ENCODE measurements at places on chromosomes 3 and 15.

- DNase-seq, result no peak
These were observed 36.0 kb upstream of the GATM start for GRCh38 chr15:45414215-45414885.

GRCh38 chr3:101203411-101203810 lies 117.0 kb downstream of the IMPG2 start:
- DNase-seq, result no peak

GRCh38 chr3:30299674-30300385 lies 306.6 kb upstream of the TGFBR2 start:
- DNase-seq, result no peak

- no peak for DNase-seq
These were observed 50.3 kb downstream of the ZMAT3 start for GRCh38 chr3:179021119-179021903.

DNA sequence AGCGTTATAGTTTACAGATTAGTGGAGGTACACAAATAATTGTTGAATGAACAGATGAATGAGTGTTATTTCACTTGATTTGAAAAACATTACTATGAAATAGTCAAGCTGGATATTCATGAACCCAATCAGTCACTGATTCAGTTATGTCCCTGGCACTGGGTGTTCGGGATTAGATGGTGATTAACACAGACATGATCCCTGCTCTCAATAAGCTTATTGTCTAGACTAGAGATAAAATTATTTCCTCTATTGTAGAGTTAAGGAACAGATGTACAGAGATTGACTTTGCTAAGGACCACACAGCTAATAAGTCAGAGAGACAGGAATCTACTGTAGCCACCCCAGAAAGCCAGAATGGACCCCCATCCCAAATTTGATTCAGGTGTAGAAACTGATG lies 963 bp downstream of the GRAMD1C start:
- DNase-seq, result no peak

GRCh38 chr15:42363942-42364341 lies 4.6 kb downstream of the CAPN3 start:
- no peak for DNase-seq

DNA sequence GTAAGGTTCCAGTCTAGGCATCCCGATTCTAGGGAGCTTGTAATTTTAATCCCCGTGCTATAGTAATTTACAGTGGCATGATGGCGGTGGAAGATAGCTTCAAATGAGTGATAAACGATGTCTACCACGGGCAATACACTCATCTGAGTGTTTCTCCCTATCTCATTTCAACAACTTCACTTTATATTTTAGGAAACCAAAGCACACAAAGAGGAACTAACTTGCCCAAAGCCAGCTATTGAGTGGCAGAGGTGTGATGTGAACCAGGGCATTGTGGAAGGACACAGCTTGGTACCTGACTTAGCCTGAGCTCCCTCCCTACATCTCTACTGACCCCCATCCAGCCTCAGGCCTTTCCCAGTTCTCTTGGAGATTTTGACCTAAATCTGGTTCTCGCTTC lies 16.9 kb upstream of the FILIP1L start:
- DNase-seq, result no peak

- no peak for DNase-seq
These were observed 450.1 kb upstream of the TBL1XR1 start for GRCh38 chr3:177647341-177647740.

DNA sequence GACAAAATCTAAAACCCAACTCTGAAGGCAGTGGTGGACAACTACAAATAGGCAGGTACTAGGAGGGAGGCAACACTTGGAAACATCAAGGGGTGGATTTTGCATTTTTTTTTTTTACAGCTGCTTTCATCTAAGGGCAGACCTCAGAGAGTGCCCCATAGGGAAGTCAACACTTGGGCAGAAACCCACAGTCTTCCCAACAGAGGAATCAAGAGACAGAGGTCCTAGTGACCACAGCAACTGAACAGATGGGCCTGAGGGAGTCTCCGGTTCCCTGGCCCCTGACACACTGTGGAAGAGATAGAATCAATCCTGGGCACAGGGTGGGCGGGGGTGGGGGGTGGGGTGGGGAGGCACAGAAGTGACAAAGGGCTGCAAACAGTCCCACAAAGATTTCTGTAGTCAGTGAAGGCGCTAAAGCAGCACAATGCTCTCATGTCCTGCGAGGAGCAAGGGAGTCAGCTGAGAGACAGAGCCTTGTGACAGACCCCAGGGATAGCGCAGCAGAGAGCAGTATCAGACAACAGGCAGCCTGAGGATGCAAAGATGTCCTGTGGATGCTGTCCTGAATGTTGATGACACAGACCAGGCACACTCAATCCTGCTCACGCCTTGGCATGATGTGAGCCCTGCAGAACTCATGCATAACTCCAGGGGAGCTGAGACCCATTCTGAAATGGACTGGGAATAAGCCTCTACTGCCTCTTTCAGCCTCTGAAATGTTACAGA lies 6.9 kb upstream of the RFTN1 start:
- no peak for DNase-seq

- DNase-seq, result no peak
These were observed 215.9 kb downstream of the GBE1 start for GRCh38 chr3:81545572-81545971.

- DNase-seq, result no peak
These were observed 566 bp downstream of the ETV5 start for GRCh38 chr3:186108106-186108940.

GRCh38 chr3:12753275-12754028 lies 5.6 kb downstream of the TMEM40 start:
- no peak for DNase-seq

DNA sequence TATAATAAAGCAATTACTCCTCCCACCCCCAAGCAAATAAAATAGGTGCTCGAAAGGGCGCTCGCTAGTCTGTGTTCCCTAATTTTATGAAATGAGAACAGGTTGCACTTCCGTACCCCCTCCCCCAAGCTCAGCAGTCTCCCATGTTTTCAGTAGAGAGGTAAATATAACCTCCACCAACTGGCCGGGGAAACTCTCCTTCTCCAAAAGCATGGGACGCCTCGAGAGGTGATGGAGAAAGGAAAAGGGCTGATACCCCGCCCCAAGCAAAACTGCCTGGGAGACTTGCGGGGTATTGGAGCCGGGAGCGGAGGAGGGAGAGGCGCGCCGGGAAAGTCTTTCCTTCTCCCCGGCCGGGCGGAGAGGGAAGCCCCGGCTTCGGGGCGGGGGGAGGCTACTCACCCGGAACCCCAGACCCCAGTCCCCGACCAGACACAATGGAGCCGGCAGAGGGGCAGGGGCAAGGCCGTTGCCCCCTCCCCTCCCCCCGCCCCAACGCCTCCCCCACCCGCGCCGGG lies 605 bp downstream of the DCUN1D1 start:
- no peak for DNase-seq

GRCh38 chr3:56052188-56052587 lies 416.1 kb downstream of the ERC2 start:
- DNase-seq, result no peak

DNA sequence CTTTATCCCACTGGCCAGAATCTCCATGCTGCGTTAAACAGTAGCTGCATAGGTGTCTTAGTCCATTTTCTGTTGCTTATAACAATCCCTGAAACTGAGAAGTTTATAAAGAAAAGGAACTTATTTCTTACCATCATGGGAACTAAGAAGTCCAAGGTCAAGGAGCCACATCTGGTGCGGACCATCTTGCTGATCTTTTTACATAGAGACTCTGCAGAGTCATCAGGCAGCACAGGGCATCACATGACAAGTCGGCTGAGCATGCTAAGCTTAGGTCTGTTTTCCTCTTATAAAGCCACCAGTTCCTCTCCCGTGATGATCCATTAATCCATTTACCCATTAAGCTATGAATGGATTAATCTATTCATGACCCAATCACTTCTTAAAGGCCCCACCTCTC lies 22.4 kb upstream of the FAM174B start:
- DNase-seq, result no peak

- no peak for DNase-seq
These were observed 45.1 kb downstream of the LRRC28 start for GRCh38 chr15:99296386-99296785.

GRCh38 chr3:64913515-64913914 lies 225.7 kb upstream of the ADAMTS9 start:
- no peak for DNase-seq

- no peak for DNase-seq
These were observed 258.4 kb downstream of the CHL1 start for GRCh38 chr3:454986-455385.

GRCh38 chr3:127792541-127793292 lies 29.6 kb downstream of the MGLL start:
- DNase-seq, result no peak

DNA sequence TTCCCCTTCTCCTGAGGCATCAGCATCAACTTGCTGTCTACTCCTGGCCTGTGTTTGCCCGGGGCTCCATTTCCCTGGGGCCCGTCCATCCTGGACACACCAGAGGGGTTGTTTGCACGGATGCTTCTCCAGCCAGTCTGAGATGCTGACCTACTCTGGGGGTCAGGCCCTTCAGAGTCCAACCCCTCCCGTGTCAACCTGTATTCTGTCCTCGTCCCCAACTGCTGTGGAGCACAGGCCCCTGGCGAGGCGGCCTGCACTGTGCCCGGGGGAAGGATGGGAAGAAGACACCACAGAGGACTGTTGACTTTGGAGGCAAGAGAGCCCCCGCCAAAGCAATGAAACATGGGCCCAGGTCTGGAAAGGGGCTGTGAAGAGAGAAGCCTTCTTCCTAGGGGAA lies 25.8 kb downstream of the ALS2CL start:
- DNase-seq, result no peak

DNA sequence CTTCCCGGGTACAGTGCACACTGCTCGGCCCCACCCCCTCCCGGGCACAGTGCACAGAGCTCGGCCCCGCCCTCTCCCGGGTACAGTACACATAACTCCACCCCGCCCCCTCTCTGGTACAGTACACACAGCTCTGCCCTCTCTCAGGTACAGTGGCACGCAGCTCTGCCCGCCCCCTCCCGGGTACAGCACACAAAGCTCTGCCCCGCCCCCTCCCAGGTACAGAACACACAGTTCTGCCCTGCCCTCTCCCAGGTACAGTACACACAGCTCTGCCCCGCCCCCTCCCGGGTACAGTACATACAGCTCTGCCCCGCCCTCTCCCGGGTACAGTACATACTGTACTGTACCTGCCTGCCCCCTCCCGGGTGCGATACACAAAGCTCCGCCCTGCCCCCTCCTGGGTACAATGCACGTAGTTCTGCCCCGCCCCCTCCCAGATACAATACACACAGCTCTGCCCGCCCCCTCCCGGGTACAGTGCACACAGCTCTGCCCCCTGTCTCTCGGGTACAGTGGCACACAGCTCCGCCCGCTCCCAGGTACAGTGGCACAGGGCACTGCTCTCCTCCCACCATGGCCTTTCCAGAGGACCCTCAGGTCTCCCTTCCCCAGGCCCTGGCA lies 16.4 kb upstream of the PRR20G start:
- DNase-seq, result no peak

DNA sequence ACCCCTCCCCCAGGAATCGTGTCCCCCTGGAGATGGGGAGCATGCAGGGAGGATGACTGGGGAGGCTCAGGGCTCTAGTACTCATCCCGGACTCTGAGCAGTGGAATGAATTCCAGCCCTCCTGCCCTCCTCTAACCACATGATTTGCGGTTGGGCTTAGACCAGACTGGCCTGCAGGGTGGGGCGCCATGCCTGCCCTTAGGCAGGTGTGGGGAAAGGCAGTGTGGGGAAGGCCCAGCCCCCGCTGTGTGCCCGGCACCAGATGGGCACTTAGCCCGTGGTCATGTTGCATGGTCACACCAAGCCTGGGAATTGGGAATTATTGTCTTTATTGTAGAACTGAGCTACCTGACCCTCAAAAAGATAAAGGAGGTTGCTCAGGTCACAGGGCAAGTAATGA lies 283.8 kb downstream of the TLE3 start:
- no peak for DNase-seq

- DNase-seq, result no peak
These were observed 314.1 kb upstream of the TRIM42 start for GRCh38 chr3:140363801-140364200.

GRCh38 chr15:92801774-92802464 lies 98.2 kb upstream of the CHD2 start:
- DNase-seq, result no peak

GRCh38 chr3:52023860-52024764 lies 28.4 kb upstream of the RPL29 start:
- DNase-seq, result no peak

- no peak for DNase-seq
These were observed 65.4 kb downstream of the FOXP1 start for GRCh38 chr3:71518089-71518488.

- DNase-seq, result no peak
These were observed 92.3 kb downstream of the SMAD3 start for GRCh38 chr15:67157521-67158252.

GRCh38 chr3:128725547-128726022 lies 398 bp upstream of the RAB7A start:
- DNase-seq, result no peak

DNA sequence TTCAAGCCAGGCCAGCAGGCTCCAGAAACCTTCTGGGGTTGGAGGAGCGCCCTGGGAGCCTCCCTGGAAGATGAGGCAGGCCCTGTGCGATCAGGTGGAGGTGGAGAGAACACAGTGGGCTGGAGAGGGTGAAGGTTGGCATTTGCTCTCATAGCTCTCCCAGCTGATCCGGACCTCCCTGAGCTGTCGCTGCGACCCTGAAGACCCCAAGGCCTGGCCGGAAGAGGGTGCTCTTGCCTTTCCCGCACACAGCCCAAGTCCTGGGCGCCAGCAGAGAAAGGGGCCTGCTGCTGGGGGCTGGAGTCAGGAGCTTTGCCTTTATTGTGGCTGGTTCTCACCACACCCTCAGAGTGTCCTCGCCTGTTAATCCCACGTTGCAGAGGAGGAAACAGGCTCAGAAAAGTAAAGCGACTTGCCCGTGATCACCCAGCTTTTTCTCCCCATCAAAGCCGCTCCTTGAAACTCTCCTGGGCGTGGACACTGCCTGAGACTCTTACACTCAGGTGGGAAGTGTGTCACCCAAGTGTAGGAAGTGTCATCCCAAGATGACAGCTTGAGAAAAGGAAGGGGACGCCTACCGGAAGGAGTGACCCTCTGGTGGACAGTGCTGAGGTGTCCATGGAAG lies 8.6 kb upstream of the RPL29 start:
- DNase-seq, result no peak

DNA sequence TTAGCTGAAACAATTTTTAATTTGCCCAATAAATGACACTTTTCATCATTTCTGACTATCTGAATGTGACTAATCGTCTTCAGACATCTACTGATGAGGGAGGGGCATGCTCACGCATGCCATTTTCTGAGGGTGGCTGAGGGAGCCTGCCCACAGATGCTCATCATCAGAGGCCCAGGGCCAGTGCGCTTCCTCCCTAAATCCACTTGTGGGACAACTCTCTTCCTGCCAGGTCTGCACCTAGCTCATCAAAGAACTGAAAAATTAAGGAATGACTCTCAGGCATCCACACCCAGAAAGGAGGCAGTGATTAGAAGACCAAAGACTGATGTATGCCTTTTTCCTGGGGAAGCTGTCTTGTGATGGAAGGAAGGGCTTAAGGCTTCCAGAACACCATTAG lies 22.8 kb downstream of the RTP3 start:
- DNase-seq, result no peak
